ENCODE measurements at places on chromosomes 3 and 15.

DNA sequence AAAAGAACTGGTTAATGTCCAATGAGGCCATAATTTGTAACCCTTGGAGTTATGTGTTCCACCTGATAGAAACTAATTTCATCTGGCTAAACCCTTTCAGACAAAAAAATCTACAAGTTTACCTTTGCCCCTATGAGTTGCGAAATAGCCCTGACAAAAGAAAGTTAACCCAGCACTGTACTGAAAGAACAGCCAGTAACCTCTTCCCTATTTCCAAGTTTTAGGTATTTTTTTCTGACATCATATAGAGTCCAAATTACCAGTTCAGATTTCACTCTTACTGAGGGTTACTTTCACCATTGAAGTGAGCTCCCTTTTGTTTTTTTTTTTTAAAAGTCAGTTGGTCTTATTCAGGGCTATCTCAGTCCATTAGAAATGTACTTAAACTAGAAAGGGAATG lies 42.8 kb upstream of the PTPRG start:
- DNase-seq: no peak

GRCh38 chr3:189630767-189631372 lies 319 bp upstream of the TP63 start:
- DNase-seq: no peak

- no peak for DNase-seq
Measured at GRCh38 chr3:38030126-38031021, 932 bp upstream of the PLCD1 start.

- DNase-seq: no peak
Measured at GRCh38 chr3:117131259-117131658, 421.7 kb downstream of the TUSC7 start.
